ENCODE measurements at places on chromosomes 7 and 10.

DNA sequence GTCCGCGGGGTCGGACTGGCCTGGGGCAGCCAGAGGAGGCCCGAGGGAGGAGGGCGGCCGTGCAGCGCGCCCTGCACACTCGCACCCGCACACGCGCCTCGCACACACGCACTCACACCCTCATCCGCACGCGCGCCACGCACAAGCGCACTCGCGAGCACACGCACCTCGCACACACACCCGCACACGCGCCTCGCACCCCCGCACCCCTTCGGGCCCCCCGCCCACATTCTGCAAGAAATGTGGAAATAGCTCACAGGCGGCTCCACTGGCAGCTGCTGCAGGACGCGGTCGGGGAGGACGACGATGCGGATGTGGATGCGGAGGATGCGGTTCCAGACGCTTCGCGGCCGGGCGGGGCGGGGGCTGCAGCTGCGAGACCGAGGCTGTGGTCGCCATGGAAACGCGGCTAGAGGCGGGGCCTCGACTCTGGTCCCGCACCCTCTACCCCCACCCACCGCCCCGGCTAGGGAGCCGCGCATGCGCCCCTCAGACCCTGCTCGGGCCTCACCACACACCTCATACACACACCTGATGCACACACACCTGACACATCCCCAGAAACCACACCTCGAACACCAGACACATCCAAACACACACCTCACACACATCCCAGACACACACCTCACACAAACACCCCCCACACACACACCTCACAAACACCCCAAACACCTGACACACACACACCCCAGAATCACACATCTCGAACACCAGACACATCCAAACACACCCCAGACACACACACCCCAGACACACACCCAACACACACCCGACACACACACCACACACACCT lies at the start of gene CALY:
TSS of gene CALY (minus strand) at position 320 of the 793 bp plus-strand sequence. CDS start 7,907 bp downstream, outside the sequence.
- peak; percentile 66 for DNase-seq

- DNase-seq = no peak
These were observed 1.0 kb downstream of the SEPHS1 start for GRCh38 chr10:13347043-13347499.

- peak; percentile 46 for DNase-seq
These were observed 34.3 kb downstream of the JAKMIP3 start for GRCh38 chr10:132100091-132100481.

- DNase-seq = no peak
These were observed 49.4 kb downstream of the NUDCD3 start for GRCh38 chr7:44441079-44441478.

GRCh38 chr7:13105209-13105608 lies 417.8 kb downstream of the ARL4A start:
- no peak for DNase-seq

GRCh38 chr7:126958367-126958766 lies 294.4 kb downstream of the GRM8 start:
- no peak for DNase-seq

DNA sequence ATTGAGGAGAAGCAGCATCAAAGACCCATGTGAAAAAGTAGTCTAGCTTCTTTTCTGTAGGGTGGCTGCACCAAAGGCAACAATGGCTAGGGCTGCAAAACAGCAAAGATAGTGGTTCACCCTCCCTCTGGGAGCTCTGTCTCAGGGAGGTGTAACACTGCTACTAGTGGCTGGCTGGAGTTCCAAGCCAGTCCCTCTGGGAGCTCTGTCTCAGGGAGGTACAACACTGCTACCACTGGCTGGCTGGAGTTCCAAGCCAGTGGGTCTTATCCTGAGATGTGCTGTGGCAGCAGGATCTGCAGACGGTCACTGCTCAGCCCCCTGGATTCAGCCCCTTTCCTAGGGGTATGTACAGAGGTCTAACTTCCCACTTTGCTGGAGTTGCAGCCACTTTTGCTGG lies 37.9 kb upstream of the TMEM140 start:
- DNase-seq = no peak

DNA sequence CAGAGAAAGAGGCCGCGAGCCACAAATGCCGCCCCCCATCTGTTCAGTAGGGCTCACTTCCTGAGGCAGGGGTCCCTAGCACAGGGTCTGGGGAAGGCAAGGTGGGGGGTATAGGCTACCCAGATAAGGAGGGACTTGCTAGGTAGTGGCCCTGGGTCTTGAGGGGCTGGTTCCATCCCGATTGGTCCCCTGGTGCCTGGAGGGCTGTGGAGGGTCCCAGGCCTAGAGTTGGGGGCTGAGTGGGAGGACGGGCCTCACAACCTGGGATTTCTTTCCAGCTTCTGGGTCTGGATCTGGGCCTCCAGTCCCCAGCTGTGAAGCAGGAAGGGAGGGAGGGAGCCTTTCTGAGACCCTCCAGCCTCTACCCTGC lies 75.1 kb upstream of the EN2 start:
- DNase-seq = no peak

DNA sequence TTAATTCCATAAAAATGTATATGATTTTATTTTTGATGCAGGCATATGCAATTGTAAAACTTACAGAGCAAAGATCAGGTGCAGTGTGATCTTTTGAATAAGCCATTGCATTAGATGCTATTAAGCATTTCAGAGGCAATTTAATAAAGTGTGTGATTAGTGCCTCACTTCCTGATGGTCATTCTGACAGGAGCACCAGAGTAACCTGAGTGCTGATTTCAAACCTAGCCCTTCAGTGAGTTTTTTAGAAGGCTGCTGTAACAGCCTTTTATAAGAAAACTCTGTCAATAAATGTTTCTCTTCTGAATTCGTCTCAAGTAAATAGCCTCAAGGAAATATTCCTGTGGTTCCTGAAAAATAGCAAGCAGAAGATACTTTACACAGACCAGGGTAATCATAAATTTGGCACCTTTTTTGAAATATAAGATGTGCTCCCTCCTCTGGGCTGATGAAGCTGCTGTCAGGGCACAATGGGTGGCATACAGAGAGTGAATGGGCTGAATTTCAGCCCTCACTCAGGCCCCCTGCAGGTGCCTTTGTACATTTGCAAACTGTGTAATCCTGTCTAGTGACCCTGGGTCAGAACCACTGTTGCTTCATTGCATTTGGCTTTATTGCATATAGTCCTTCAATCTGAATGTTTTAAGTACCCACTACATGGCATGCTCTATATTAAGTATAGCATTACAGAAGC lies 193.7 kb upstream of the CSTF2T start:
- DNase-seq = no peak

DNA sequence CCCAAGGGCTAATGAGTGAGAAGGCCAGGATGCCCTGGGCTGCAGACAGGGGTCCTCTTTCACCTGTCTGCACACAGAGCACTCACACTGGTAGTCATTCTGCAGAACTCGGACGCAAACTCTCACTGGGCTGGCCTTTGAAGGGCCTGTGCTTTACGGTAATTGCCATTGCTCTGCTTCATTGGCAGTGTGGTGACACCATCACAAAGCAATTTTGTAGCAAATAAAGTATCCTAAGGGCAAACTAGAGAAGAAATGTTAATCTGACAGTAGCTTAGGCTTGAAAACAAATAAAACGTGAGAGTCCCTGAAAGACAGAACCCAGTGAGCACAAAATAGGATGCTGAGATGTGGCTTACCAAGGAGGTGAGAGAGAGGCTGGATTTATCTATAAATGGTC lies 30.6 kb upstream of the FIGNL1 start:
- DNase-seq = no peak

GRCh38 chr7:135859538-135859937 lies 110.9 kb upstream of the FAM180A start:
- DNase-seq = no peak

GRCh38 chr10:132514821-132515520 lies 22.6 kb upstream of the INPP5A start:
- DNase-seq = peak; percentile 65

DNA sequence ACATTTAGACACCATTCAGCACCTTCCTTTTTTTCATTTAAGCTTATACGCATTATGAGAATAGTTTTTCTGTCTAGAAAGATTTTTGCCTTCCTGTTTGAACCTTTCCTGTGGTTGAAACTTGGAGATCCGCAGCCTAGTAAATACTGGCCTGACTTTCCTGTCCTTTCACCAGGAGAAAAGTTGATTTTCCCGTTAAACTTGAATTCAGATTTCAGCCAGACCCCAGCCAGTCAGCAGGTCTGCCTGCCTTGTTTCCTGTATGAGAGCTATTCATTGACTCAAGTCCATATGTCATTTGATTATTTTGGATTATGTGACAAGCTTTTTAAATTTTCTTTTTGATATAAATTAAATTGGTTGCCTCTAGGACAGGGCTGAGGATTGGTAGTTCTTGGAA lies 71.5 kb downstream of the EVX1 start:
- no peak for DNase-seq

DNA sequence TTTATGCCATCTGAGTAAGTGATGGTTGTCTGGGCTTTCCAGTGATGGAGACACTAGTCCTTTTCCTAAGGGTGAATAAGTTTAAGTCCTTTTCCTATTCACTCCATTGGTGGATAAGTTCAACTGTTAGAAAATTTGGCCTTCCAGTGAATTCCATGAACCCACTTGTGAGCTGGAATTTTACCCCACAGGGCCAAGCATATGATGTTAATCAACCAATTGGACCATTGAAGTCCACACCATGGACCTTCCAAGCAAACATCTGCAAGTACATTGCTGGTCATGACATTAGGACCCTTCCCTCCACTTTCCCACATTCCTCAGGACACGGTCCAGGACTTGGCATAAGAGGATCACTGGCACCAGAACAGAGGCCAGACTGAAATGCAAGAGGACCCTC lies 381.4 kb downstream of the RPS24 start:
- no peak for DNase-seq

- no peak for DNase-seq
These were observed 137.5 kb upstream of the PRPS1L1 start for GRCh38 chr7:18165166-18165565.

DNA sequence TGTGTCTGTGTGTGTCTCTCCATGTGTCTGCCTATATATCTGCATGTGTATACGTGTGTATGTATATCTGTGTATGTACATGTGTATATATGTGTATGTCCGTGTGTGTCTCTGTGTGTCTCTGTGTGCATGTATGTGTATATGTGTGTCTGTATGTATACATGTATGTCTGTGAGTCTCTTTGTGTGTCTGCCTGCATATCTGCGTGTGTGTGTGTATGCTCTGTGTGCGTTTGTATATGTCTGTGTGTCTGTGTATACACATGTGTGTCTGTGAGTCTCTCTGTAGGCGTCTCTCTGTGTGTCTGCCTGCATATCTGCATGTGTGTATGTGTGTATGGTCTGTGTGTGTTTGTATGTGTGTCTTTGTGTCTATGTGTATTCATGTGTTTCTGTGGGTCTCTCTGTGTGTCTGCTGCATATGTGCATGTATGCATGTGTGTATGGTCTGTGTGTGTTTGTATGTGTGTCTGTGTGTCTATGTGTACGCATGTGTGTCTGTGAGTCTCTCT lies 23.7 kb upstream of the KLF6 start:
- no peak for DNase-seq

- no peak for DNase-seq
These were observed 46.7 kb downstream of the NOC3L start for GRCh38 chr10:94315975-94316464.

GRCh38 chr7:13042605-13043236 lies 355.3 kb downstream of the ARL4A start:
- no peak for DNase-seq

- peak; percentile 83 for DNase-seq
These were observed 41.2 kb downstream of the ZCCHC24 start for GRCh38 chr10:79404231-79404609.

GRCh38 chr7:20270867-20271266 lies 53.7 kb upstream of the MACC1 start:
- DNase-seq = no peak

GRCh38 chr7:122802301-122802751 lies 83.9 kb downstream of the CADPS2 start:
- DNase-seq = no peak

DNA sequence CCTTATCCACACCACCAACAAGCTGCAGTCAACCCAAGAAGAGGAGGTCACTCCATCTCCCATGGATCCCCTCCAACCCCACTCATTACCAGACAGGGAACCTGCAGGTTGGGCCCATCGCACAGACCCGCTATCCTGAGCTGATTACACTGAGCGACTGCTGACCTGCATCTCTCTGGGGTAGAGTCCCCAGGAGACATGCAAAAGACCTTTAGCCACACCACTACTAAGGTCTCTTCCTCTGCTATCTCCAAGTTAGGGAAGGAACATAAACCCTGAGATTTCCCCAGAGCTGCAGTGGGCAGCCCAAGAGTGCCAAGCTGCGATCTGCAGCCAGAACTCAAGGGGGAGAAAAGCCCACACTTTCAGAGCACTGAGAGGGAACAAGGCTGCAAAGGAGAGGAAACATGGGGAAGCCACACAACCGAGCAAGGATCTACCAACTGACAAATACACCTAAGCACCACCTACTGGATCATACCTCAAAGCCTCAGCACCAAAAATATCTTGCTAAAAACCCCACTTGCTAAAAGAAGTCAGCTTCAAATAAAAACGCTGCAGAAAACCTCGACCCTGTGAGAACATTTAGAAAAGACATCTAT lies 298.2 kb downstream of the SORCS1 start:
- DNase-seq = no peak

DNA sequence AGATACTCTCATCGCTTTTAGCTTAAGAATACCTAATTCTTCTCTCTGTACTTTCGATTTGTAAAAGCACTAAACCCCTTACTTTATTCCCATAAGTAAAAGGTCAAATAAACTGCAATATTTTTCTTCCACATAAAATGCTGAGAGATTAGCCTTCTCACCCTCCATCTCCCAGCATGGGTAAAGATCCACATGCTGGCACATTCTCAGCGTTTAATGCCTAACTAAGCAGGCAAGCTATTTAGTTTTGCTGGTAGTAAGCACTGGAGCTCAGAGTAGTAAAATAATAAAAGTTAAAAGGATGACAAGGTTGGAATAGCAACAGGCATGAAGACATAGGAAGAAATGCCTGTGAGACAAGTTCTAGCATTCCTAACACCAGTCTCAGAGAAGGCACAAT lies 65.9 kb upstream of the NEBL start:
- no peak for DNase-seq

GRCh38 chr10:97279121-97279815 lies 13.2 kb downstream of the ARHGAP19 start:
- no peak for DNase-seq

Measured in sciatic nerve (tissue), 2 donors.